HFF-Myc (cell line): ENCODE measurements at places on chromosomes 3 and 15.

DNA sequence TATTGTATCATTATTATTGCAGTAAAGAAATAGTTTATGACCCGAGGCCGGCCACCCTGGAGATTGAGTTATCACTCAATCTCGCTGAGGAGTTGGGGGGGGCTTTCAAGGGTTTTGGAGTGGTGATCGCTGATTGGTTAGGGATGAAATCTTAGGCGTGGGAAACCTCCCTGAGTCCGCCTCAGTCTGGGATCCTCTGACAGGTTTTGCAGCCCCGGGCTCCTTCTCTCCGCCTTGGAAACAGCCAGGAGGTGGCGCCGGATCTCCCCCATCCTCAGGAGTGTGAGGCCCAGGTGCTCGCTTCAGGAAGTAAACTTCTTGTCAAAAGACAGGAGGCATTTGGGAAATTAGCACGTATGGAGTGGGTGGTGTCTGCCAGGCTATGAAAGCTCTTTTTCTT lies 41.1 kb upstream of the SEC61A1 start:
- no peak for DNase-seq

DNA sequence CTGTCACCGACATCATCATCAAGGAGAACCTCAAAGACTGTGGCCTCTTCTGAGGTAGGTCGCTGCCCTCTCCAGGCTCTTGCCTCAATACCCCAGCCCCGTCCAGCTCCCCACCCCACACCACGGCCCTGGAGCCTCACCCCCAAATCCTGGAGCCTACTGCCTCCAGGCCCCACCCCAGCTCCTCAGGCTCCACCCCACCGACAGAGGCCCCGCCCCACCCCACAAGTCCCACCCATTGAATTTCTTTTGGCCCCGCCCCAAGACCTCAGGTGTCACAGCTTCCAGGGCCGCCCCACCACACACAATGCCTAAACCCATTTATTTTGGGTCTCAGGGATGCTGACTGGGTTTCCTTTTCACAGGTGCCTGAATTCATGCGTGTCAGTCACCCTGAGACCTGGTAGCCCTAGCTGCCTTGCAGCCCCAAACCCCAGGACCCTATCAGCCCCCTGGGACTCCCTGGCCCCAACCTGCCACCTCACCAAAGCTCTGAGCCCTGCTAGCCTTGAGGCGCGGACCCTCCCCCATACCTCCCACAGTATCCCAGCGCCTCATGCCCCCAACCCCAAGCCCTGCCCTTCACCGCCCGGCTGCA lies 3.6 kb downstream of the GNAT1 start:
- DNase-seq, result no peak

DNA sequence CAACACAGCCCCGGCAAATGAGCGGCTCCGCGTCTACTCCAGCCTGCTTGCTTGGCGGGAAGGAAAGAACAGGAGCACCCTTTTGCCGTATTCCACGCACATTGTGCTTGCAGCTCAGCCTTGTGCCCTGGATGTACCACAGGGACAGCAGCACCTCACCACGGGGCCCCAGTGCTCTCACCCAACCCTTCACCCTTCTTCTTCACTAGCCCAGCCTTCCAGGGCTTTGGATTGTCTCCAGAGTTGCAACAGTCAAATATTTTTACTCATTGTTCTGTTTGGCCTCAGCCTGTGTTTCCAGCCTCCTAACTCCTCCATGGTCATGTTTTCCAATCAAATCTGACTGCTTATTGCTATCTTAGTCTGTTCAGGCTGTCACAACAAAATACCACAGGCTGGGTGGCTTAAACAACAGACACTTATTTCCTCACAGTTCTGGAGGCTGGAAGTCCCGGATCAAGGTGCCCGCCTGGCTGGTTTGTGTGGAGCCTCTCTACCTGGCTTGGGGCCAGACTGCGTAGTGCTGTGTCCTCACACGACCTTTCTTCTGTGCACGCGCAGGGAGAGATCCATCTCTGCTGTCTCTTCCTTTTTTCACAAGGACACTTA lies 79.2 kb upstream of the ABHD17C start:
- DNase-seq, result no peak

DNA sequence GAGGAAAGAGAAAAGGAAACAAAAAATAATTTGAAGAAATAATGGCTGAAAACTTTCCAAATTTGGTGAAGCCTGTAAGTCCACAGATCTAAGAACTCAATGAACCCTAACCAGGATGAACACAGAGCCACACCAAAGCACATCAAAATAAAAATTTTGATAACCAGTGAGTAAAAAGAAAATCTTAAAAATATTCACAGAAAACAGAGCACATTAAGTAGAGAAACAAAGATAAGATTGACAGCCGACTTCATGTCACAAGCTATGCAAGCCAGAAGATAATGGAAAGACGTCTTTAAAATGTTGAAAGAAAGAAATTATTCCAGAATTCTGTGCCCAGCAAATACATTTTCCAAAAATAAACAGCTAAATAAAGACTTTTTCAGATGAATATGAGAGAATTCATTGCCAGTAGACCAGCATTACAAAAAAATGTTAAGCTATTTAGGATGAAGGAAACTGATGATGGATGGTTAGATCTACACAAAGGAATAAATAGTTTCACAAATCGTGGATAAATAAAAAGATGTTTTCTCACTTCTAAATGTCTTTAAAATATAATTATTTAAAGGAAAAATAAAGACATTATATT lies 140.2 kb upstream of the SKOR1 start:
- peak; percentile 14 for DNase-seq

- no peak for DNase-seq
Measured at GRCh38 chr3:525415-525814, 328.9 kb downstream of the CHL1 start.

DNA sequence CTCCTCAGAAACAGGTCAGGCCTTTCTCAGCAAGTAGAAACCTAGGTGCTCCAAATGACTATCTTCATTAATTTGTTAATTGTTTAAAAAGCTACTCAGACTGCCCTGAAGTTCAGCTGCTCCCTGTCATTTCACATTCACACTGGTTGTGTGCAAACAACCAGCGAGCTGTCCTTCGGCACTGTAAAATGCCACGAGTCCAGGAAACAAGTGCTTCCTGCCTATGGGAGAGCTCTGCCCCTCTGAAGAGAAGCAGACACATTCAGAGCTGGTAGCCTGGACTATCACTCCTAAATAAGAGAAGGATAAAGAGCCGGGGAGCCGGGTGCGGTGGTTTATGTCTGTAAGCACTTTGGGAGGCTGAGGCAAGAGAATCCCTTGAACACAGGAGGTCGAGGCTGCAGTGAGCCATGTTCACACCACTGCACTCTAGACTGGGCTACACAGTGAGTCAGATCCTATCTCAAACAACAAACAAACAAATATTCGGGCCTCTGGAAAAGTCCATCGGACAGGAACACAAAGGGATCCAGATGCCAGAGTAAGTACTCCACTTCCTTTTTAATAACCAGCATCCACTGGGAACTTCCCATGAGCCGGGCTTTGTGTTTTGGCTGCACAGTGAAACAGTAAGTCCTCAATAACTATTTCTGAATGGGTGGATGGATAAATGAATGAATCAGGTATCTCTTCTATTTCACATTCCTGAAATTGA lies 114.4 kb upstream of the WNT5A start:
- no peak for DNase-seq

DNA sequence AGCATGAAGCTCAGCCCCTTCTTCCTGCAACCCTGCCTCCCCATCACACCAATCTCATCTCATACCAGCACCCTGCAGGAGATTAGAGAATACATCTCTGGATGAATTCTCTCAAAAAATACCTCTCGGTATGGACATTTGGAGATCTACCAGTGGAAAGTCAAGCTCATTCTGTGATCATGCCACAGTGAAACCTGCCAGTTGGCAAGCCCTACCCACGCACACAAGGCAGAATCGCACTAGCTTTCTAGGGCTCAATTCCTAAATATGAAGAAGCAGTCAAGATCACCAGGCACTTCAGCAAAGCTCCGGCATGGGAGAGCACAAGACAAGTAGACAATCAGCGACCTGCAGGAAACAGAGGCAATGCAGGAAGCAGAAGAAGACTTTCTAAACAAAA lies 221.2 kb downstream of the NTRK3 start:
- DNase-seq, result no peak

DNA sequence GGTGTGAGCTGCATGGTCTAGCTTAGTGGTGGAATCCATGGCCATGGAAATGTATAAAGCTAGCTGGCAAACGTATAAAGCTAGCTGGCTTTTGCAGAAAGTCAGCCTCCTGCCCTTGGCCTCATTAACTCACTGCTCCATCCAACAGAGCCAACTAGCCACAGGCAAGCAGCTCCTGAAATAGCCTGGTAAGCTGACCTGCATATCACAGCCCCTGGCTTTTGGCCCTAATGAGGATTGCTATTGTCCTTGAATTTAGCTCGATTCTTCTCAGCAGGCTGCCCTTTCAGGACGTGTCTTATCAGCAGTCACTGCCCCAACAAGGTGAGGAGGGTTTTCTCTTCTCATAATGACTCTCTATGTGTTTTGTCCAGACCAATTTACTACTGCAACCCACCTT lies 446.8 kb downstream of the WDR72 start:
- no peak for DNase-seq
